ENCODE measurements at places on chromosomes 12 and 14.

GRCh38 chr12:46518729-46519128 lies 146.2 kb upstream of the SLC38A2 start:
- no peak for DNase-seq

GRCh38 chr12:79997096-79997791 lies 62.3 kb upstream of the PPP1R12A start:
- DNase-seq, result no peak

DNA sequence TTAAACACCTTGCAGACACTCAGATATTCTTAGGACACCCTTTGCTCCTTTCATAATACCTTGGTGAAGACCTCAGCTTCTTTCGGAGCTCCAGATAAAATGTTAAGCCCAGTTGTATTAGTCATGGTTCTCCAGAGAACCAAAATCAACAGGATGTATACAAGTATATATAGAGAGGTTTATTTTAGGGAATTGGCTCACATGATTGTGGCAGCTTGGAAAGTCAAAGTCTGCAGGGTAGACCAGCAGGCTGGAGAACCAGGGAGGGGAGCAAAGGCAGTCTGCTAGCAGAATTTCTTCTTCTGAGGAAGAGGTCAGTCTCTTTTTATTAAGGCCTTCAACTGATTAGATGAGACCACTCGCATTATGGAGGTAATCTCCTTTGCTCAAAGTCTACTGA lies 6.9 kb upstream of the IGF1 start:
- no peak for DNase-seq

DNA sequence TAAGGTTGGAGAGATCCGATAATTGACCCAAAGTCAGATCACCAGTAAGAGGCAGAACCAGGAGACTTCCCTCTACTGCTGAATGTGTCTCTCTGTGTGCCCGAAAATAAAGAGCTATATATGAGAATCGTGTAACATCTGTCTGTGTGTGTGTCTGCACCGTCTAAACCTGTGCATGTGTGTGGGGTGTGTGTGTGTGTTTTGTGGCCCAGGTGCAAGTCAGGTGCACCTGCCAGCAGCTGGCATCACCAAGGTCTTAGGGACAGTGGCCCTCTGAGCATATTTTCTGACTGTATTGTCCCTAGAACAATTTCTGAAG lies 24.7 kb upstream of the KRT78 start:
- DNase-seq, result no peak

DNA sequence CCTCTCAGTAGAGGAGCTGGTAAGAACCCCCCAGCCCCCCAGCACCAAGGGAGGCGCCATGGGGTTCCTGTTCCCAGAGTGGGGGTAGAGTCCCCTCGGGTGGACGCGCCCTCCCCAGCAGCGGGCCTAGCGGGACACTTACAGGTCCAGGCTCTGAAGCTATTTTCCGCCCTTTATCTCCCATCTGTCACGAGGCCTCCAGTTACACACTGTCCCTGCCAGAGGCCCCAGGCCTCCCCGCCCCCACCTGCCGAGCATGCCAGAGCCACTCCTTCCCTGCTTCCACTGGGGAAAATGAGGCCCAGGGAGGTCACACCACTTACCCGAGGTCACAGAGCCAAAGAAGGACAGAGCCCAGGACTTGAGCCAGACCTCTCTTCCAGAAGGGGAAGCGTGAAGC lies 3.1 kb downstream of the C14orf180 start:
- DNase-seq, result no peak

DNA sequence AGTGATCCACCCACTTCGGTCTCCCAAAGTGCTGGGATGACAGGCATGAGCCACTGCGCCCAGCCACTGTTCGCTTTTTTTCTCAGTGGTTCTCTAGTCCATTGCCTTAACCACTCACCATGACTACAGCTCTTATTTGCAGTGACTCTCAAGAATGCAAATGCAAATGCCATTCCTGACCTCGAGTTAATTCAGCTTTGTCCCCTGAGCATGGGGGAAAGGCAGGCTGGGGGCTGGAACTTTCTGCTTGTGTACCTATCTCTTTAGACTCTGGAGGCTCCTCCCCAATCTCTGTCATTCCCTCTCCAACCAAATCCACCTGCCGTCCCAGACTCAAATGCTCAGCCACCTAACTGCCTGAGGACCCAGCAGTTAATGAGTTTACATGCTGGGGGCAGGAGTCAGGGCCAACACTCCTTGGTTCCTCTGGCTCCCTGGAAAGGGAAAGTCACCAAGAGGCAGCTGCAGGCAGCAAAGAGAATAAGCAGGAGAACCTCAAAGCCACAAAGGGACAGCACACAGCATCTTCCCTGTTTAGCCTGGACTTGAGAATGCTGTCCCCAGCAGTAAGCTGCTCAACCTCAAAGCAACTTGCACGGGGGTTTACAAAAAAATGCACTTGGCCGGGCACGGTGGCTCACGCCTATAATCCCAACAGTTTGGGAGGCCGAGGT lies 5.3 kb upstream of the HNF1A start:
- no peak for DNase-seq

- no peak for DNase-seq
These were observed 220.3 kb upstream of the ARID2 start for GRCh38 chr12:45509187-45509586.

- DNase-seq, result no peak
These were observed 32.0 kb downstream of the ITGA7 start for GRCh38 chr12:55675666-55676065.

Data from astrocyte of the cerebellum (primary cell).